Activated CD4-positive, alpha-beta T cell treated with anti-CD3 and anti-CD28 coated beads, Interleukin-2, amount 10 ng/mL, durations not matched to agents 24 days and 14 days (primary cell): ENCODE measurements at places on chromosomes 13 and 19. TPM values are rescaled to one million over a fixed set of nuclear protein-coding genes. Genes with fewer than 3 reads are reported as not detected.

DNA sequence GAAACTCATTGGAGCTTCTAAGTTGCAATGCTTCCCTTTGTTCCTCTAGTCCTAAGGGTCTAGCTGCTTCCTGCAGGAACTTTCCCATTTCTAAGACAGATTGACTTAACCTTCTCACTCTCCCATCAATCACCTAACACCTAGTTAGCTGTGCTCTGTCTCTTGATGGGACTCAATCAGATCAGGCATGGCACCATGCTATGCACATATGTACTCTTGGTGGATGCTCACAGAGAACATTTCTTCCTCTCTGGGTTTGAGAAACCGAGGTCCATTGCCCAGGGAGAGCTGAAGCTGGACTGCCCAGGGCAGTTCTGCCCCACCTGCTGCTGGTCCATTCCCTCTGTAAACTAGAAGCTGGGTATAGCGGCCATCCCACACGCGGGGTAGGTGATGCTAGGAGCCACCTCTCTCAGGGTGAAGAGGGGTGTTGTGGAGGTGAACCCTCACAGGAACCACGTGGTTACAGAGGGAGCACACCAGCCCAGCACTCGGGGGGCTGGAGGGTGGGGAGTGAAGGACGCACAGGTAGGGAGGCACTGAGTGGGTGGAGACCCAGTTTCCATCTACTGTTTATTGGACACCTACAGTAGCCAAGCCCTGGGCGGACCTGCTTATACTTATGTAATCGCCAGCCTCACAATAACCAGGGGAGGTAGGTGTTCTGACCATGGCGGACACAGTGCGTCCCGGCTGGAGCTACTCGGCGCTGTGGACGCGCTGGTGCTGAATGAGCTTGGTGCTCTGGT is 3.1 kb upstream of the UBE2M start:
- peak; percentile 60 for DNase-seq

DNA sequence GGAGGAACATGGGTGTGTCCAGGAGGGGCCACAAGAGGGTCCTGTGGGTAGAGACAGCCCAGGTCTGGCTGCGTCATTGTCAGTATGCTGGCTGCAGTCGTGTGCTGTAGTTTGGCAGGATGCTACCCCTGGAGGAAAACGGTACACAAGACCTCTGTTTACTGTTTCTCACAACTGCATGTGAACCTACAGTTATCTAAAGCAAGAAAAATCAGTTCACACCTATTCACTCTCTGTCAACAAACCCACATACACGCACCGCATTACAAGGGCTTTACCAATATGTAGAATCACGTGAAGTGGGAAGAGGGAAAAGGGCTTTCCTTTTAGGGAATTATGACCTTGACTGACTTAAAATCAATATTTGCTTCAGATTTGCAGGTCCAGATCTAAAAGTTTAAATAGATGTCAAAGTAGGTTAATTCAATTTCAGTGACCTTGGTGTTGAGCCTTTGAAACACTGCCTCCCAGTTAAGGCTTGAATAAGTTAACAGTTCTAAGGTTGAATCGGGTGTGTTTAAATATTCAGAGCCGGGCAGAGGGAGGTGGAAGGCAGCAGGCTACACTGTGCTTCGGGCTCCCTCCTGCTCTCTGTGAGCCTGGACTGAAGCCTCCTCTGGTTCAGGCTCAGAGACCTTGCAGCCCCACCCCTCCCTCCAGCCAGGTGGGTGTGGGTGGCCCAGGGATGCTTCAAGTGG is 17.2 kb upstream of the MCF2L start:
- DNase-seq: no peak

DNA sequence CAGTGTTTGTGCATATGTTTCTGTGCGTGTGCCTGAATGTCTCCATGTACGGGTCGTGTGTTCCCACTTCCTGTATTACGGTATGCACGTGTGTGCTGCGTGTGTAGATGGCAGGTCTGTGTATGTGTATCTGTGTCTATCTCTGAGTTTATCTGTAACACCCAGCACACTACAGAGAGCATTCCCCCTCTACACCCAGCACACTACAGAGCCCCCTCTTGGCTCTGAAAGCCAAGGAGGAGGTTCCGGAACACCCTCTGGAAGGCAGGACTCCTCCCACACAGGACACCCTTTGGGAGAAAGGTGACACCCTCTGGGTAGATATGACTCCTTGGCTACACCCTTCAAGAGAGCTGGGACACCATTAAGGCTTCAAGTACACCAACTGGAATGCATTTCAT is 2.1 kb upstream of the ERFL start:
- no peak for DNase-seq

DNA sequence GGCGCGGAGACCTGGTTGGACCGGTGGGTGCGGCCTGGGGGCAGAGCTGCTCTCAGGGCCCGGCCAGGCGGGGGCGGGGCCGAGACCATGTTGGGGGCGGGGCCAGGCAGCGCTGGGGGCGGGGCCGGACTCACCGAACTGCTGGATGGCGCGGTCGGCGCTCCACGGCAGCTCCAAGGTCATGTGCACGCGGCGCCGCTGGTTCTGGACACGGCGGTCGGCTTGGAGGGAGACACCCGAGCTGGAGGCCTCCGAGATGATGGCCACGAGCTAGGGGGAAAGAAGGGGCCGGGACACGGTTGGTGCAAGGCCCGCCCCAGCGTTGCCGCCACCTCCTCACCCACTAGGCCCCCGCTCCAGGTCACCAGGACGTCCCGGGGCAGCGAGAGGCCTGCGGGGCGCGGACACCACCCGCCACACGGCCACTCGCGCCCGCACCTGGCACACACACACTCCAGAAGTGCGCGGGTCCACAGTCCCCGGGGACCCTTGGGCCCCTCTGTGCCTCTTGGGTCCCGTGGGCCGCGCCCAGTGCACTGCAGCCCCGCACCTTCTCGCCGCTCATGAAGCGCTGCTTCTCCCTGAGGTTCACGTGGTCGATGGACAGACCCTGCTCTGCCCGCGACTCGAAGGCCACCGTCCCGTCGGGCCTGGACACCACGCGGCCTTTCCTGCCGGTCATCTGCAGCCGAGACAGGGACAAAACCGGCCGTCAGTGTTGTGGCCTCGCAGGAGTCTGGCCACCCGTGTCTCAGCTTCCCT is 8.7 kb downstream of the GPX4 start:
- DNase-seq: no peak

The LNX2 gene
- total RNA-seq: 4.1 and 4.3 TPM in 2 replicates

DNA sequence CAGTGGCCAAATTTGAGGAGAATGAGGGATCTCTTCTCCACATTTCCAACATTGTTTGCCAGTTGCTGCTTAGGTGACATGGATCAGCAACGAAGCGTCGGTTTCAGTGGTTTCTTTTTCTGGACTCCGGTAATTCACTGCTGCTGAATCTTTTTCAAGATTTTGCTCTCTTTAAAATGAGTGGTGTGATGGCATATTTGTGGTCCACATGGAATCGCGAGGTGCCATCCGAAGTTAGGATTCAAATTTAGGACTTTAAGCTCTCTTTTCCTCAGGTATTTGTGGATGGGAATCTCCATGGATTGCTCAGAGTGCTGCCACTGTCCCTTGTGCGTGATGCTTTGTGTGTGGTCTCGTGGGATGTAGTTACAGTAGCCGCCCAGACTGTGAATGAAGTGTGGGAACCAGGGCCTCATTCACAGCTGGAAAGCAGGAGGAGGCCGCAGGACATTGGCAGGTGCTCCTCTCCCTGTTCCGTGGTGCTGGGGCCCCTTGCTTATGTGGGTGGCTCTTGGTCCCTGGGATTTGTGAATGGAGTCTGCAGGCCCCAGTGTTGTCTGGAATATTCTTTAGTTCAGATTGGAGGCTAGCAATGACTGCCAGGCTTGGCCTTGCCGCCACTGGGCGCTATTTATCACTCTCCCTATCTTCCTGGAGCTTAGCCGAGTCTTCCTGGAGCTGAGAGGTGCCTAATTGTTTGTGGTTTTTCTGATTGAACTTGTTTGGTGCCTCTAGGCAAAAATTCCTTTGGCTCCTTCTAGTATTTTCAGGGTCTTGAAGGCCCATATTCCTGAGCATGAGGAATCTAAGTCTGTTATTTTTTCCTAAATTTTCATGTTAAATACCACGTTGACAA is 1.5 kb downstream of the ILF3 start:
- DNase-seq: peak; percentile 67

DNA sequence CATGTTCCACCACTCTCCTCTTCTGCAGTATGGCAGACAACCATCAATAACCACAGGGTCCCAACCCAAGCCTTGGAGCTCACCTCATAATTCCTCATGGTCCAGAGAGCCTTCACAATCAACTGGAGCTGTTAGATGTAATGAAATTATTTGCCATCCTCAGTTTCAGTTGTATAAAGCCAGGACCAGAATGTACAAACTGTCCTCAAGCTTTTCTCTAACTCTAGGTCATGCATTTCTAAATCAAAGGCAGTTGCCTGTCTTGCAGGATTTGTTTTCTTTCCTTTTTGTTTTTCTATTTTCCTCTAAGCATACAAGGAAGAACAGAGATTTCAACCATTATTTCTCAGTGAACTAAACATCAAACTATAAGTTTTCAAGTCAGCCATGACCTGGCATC is 182.5 kb upstream of the SERP2 start:
- no peak for DNase-seq

The C19orf67 gene
- 0.54 and 0.58 TPM in 2 replicates for total RNA-seq

DNA sequence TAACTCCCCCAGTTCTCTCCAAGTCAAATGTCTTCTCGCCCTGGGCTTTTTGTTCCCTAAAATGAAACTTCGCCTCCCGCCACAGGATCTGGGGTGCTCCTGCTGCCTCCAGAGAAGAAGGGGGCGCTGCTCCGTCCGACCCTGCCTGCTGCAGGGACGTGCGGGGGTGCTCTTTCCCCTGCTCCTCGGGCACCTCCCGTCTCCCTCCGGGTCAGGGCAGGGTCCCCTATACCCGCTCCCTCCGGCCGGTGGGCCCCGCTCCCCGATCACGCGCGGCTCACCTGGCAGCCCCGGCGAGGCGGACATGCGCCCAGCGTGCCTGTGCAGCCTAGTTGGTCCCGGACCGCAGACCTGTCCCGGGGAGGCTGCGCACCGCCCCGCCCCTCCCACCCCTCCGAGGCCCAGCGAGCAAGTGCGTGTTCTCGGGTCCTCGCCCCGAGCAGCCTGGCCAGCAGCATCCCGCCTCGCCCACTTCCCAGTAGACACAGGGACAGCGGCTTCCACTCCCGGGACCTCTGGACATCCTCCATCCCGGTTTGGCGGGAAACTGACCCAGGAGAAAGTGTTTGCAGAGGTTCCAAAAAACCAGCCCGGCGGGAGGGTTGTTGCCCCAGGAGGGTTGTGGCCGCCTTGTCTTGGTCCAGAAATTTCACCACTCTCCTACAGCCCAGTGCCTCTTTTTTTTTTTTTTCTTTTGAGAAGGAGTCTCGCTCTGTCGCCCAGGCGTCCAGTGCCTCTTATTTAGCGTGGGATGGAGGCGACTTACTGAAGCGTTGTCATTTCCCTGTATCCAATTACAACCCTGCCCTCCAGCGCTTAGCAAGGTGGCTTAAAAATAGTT is at the start of gene OXGR1:
TSS of gene OXGR1 (minus strand) at position 460 of the 841 bp plus-strand sequence. CDS start 6,717 bp downstream, outside the sequence.
- DNase-seq: no peak

DNA sequence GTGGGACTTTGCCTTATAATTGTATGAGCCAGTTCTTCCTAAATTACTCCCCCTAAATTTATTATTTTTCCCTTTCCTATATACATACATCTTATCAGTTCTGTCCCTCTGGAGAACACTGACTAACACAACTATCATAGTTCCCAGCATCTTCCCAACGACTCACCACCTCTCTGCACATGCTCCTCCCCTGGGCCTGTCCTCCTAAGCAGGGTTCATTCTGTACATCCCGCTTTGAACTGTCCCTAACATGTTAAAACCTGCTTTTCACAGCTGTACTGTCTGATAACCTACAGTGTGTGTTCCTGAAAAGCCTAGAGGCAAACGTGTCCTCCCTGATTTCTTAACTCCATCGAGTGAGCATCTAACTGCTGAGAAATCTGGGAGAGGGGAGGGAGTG is 141.7 kb downstream of the EFNB2 start:
- DNase-seq: no peak

DNA sequence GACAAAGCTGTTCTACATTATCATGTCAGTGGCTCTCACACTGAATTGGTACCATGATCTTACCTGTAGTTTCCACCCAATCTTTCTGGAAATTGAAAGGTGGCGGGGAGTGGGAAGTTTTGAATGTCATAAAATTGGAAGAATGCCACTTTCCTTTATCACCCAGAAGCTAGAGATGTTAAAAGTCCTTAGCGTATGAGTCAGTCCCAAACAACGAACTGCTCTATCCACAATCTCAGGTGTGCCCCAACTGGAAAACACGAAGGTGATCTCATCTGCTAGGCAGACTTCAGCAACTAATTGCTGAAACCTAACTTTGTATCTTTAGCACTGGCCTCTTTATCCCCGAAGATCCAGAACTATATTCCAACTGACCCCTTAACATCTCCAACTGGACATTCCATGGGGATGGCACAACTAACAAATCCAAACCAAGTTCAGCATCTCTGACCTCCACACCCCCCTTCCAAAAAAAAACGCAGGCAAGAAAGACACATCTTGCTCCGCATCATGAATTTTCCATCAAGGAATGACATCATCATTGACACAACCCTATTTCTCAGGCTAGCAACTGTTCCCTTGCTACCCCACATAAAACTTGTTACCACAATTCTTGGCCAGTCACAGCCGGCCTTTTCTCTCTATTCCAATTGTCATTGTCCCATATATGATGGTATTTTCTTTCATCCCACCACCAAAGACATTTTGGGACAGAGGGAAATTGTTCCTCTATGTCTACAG is 175.4 kb downstream of the KLF12 start:
- DNase-seq: no peak

The ABHD13 gene
- 7.6 and 8.0 TPM in 2 replicates for total RNA-seq
